ENCODE measurements at places on chromosomes 6 and 20. TPM values are rescaled to one million over a fixed set of nuclear protein-coding genes. Genes with fewer than 3 reads are reported as not detected.

The SAMD5 gene
- total RNA-seq, result 0.12 TPM

The HSPA1A gene
- total RNA-seq, result 93.9 TPM

The GPLD1 gene
- 0.44 TPM for total RNA-seq

The BEND6 gene
- total RNA-seq, result 11.2 TPM

The HLA-G gene
- total RNA-seq, result not detected

The ASIP gene
- total RNA-seq, result not detected

The EEF1A2 gene
- total RNA-seq, result not detected

The TREML4 gene
- total RNA-seq, result not detected

The PRIM2 gene
- 5.7 TPM for total RNA-seq

The TRIM10 gene
- total RNA-seq, result not detected

The CFB gene
- 56.5 TPM for total RNA-seq

The LPA gene
- total RNA-seq, result not detected

The TMEM14A gene
- total RNA-seq, result 29.8 TPM

The SS18L1 gene
- total RNA-seq, result 3.6 TPM

The MAP3K4 gene
- 14.3 TPM for total RNA-seq

The COL21A1 gene
- 51.1 TPM for total RNA-seq

The JAG1 gene
- total RNA-seq, result 36.5 TPM

The MYMX gene
- total RNA-seq, result not detected

The CPNE5 gene
- total RNA-seq, result 0.06 TPM

The PROKR2 gene
- not detected for total RNA-seq

The KIF25 gene
- total RNA-seq, result not detected

The SPINT4 gene
- not detected for total RNA-seq

The DUSP22 gene
- total RNA-seq, result 25.3 TPM

The AGER gene
- 0.50 TPM for total RNA-seq

The NT5E gene
- 37.0 TPM for total RNA-seq

The NR2E1 gene
- total RNA-seq, result not detected

The DAAM2 gene
- 12.3 TPM for total RNA-seq

The VIP gene
- not detected for total RNA-seq

The SPAG4 gene
- total RNA-seq, result 8.9 TPM

All from cardiac ventricle fibroblast (primary cell).